ENCODE measurements at places on chromosomes 6 and 20.

- DNase-seq = no peak
Measured at GRCh38 chr6:36113703-36114102, 16.6 kb upstream of the MAPK13 start.

DNA sequence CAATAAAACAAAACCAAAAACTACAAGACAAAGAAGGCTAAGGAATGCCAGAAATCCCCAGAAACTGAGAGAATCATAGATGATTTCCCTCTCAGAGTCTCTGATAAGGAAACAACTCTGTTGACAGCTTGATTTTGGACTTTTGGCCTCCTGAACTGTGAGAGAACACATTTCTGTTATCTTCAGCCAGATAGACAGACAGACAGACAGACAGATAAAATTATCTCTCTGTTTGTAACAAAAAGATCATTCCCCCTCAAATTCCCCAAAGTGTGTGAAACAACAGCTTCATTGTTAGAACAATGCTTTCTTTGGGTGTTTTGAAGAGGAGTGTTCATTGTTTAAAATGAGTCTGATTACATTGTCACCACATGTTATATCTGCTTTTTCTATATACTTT lies 148.2 kb downstream of the BCKDHB start:
- no peak for DNase-seq

- no peak for DNase-seq
Measured at GRCh38 chr20:42587427-42587826, 602.3 kb downstream of the PTPRT start.

DNA sequence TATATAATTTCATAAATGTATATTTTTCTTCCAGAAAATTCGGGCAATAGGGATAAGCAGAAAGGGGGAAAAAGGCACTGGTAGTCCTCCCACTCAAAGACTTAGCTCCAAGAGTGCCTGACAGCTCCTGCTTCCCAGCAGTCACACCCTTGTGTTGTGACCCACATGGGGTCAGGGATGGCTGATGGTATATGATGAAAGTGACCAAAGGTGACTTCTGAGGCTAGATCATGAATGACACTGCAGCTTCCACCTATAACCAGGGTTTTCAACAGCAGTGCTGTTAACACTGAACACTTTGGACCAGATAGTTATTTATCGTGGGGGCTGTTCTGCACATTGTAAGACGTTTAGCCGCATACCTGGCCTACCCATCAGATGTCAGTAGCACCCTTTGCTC lies 22.3 kb downstream of the FAM50B start:
- DNase-seq = no peak

- DNase-seq = no peak
Measured at GRCh38 chr6:158358450-158359077, 46.3 kb downstream of the TULP4 start.

GRCh38 chr6:105510746-105511145 lies 107.9 kb upstream of the PREP start:
- no peak for DNase-seq

- DNase-seq = no peak
Measured at GRCh38 chr6:161401587-161402309, 127.9 kb upstream of the AGPAT4 start.
